Stromal cell of bone marrow (primary cell): ENCODE measurements at places on chromosomes 3 and 15.

- DNase-seq = no peak
These were observed 60.4 kb upstream of the POU1F1 start for GRCh38 chr3:87336761-87337160.

GRCh38 chr15:90400005-90400758 lies 12.1 kb downstream of the IQGAP1 start:
- no peak for DNase-seq

DNA sequence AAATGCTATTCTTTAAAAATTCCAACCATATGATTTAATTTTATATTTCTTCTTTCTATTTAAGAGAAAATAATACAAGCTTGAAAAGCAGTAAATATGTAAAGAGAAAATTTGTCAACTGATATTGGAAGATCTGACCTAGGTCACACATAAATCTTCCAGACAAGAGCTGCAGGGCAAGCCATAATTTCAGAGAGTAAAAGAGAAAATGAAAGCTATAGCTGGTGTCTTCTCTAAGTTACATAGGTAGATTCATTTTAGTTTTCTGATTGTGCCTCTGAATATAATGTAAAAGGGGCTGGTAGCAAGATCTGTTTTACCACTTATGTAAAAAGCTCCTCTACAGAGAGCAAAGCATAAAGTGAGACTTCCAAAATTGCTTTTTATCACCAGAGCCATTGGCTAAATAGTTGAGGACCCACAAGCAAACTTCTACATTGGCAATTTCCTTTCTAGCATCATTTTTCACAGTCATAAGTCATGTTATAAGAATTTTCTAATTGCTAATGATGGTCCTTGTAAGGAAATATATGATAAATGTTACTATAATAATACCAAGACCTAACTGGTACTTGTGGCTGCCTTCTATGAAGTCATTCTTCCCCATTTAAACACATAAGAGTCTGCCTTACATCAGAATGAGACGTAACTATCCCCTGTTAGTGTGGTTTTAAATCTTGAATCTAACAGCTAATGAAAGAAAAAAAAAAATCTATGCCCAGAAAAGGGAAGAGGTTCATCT lies 80.8 kb upstream of the SKOR1 start:
- DNase-seq = no peak

GRCh38 chr3:11948331-11948730 lies 55.9 kb upstream of the SYN2 start:
- DNase-seq = no peak

DNA sequence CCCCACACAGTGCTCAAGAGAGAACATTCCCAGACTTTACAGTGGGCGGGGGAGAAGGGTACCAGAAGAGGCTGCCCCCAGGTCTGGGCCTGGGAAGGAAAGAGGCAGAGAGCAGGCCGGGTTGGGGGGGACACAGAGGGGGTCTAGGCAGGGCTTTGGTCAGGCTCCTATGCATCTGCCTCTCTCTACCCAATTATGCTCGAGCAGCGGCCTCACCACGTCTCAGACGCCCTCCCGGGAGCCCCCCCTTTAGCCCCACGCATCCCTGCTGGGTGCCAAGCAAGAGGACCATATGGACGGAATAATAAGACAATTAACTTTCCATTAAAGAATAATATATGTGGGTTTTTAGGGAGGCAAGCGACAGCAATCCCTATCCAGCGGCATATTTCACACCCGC lies 32.8 kb downstream of the CACNA2D2 start:
- DNase-seq = no peak
